ENCODE measurements at places on chromosomes 7 and 10.

DNA sequence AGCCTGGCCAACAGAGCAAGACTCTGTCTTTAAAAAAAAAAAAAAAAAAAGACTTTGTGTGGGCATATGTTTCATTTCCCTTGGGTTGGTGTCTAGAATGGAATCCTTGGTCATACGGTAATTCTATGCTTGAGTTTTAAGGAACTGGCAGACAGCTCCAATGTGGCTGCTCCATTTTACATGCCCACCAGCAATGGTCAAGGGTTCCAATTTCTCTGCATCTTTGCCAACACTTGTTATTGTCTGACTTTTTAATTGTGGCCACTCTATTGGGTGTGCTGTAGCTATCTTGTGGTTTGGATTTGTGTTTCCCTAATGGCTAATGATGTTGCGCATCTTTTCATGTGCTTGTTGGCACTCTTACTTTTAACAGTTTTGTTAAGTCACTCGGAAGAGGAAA is 57.6 kb downstream of the BRI3 start:
- DNase-seq: no peak

DNA sequence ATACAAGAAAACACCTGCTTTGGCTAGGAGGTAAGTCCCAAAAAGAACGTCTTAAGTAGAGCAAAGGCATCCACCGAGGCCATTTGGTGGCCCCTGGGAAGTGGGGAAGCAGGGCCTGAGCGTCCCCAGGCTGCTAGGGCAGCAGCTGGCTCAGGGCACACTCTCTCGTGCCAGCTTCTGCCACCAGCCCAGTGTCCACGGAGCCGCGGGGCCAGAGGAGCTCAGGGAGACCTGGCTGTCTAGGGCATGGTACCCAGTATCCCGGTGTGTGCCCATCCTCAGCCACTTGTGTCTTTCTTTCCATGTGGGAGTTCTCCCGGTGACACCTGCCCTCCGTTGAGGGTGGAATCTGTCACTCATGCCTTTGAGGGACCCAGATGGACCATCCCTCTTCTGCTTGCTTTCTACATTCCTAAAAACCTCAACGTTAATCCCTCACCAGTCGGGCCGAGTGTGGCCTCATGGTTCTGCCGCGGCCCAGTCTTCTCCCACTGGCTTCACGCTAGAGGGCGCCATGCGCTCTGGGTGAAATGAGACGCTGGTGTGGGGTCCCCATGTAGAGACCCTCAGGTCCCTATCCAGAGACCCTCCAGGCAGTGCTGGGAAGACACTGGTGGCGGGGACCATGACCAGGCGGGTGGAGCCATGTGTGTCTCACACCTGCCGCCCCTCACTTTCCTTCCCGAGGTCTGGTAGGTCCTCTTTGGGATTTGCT is 9.5 kb upstream of the AP5Z1 start:
- no peak for DNase-seq

DNA sequence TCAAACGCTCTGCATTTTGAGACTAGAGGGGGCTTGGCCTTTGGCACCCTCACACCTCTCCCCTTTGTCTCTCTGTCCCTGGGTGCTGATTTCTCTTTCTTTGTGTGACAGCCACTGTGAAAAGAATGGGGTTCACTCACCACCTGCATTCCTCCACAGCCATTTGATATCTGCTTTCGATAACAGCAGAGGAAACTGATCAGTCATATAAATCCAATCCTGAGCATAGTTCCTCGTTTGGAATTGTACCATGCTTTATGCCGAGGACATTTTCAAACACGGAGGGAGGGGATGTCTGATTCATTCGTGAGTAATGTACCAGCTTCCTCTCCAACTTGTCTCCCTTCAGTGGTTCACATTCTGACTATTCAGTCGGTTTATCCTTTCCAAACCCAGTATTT is 15.8 kb downstream of the MET start:
- peak; percentile 49 for DNase-seq

DNA sequence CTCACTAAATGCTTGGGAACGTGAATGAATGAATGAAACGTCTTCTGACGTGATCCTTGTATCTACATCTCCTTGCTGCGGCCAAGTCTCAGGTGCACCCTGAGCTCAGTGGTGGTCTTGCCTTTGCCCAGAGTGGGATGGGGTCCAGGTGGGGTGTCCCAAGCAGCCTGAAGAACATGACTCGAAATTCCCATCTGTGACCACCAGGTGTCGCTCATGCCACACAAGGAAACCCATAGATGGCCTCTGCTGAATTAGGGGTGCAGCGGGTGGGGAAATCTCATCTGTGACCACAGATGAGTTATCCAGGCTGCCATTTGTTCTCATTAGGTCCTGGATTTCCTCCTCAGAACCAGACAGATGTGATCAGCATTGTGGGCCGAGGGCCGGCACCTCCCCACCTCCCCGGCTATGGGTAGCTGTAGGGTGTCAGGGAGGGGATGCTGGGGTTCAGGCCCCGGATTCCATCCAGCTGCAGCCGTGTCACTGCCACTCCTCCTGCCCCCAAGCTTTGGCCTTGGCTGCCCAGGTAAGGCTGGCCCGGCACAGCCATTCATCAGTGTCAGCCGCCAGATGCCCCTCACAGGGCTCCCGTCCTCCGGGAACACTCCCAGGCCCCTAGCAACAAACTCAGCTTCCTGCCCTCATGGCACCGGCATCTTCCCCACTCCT is 21.0 kb upstream of the GNA12 start:
- peak; percentile 48 for DNase-seq

GRCh38 chr10:62231805-62232204 is 36.8 kb downstream of the RTKN2 start:
- DNase-seq: no peak

DNA sequence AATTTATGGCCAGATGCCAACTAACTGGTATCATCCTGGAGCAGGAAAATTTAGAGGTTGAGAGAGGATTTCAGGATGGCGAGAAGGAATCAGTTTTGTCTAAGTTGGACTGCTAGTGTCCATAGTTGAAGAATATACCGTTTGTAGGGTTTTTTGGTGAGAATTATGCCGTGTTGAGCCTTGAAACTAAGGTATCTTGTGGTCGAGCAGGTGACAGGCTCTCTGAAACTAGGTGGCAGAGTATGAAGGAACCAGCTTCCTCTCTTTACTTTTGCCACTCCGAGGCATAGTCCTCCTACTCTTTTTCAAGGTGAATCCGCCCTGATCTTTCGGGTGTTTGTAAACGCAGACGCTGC is 9.7 kb downstream of the MDFIC start:
- DNase-seq: no peak

DNA sequence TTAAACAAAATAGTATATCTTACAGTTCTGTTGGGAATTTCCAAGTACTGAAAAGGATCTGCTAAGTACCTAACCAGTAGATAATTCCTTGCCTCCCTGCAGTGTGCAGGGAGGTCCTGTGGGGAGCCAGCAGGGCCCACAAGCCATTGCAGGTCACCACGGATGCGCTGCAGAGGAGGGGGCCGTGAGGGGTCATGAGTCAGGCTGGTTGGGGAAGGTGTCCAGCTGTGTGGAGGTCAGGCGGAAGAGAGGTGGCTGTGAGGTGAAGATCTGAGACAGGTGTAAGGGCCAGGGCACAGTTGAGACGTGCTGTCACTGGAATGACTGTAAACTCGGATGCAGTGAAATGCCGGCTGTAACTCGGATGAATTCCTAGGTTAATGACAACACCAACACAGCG is 80.6 kb downstream of the TRRAP start:
- no peak for DNase-seq

GRCh38 chr10:77274046-77274795 is 363.4 kb downstream of the KCNMA1 start:
- no peak for DNase-seq

- no peak for DNase-seq
Observed at GRCh38 chr7:143924851-143925250, 10.2 kb upstream of the OR2F2 start.

DNA sequence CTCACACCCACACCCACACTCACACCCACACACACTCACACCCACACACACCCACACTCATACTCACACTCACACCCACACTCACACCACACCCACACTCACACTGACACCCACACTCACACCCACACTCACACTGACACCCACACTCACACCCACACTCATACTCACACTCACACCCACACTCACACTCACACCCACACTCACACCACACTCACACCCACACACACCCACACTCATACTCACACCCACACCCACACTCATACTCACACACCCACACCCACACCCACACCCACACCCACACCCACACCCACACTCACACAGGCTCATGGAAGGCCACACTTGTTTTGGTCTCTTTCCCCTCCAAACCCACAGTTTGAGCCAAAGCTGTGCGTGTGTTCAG is 2.9 kb downstream of the FOXI2 start:
- no peak for DNase-seq

GRCh38 chr7:152095771-152096170 is 70.3 kb downstream of the GALNT11 start:
- DNase-seq: no peak

- no peak for DNase-seq
Observed at GRCh38 chr10:116667484-116667883, 46.7 kb downstream of the PNLIPRP2 start.

DNA sequence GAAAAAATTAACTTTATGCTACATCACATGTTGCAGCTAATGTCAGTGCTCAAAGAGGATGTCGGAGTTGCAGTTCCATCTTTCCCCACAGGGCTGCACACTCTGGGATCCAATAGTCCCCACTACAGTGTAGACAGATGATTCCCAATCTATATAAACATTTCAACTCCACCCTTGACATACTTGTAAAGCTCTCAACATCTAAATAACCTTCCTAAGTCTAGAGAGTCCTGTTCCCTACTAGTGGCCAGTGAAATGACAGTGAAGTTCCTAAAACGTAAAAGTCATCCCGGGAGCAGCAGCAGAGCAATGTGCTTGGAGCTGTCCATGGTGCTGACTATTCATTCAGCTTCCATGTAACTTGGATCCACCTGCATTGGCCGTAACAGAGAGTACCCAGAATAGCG is 145.1 kb downstream of the GRM8 start:
- DNase-seq: peak; percentile 5

DNA sequence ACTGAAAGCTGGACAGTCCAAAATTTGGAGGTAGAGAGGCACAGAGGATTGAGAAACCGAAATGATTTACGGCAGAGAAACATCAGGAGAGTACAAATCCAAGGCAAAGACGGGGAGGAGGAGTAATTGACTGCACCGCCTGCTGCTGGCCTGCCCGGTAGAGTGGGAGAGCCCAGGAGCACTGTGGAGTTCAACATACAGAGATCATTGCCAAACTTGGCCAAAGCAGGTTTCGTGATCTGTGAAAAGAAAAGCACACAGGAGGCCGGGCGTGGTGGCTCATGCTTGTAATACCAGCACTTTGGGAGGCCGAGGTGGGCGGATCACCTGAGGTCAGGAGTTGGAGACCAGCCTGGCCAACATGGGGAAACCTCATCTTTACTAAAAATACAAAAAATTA is 306.0 kb upstream of the PFKP start:
- DNase-seq: no peak

- no peak for DNase-seq
Observed at GRCh38 chr10:86291616-86292340, 74.8 kb downstream of the GRID1 start.

GRCh38 chr7:16747102-16747501 is 6.5 kb upstream of the TSPAN13 start:
- no peak for DNase-seq

- DNase-seq: no peak
Observed at GRCh38 chr10:70311698-70312097, 27.9 kb upstream of the NPFFR1 start.

All from fibroblast of skin of left quadriceps (primary cell).